ENCODE measurements at places on chromosomes 13 and 19.

DNA sequence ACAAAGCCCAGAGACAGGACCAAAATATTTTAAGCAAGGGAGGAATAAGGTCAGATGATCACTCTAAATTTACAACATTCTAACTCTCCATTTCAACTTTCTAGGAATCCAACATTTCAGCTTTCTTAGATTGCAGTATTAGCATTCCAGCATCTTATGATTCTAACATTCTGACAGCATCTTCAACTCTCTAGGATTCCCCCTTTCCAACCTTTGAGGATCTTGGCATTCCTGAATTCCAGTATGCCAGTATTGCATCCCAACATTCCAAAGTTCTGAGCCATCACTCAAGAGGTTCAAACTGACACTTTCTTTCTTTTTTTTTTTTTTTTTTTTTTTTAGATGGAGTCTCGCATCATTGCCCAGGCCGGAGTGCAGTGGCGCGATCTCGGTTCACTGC lies 13.8 kb downstream of the TGFB1 start:
- no peak for DNase-seq

- DNase-seq, result no peak
These were observed 15.4 kb downstream of the UBXN6 start for GRCh38 chr19:4441994-4442818.

DNA sequence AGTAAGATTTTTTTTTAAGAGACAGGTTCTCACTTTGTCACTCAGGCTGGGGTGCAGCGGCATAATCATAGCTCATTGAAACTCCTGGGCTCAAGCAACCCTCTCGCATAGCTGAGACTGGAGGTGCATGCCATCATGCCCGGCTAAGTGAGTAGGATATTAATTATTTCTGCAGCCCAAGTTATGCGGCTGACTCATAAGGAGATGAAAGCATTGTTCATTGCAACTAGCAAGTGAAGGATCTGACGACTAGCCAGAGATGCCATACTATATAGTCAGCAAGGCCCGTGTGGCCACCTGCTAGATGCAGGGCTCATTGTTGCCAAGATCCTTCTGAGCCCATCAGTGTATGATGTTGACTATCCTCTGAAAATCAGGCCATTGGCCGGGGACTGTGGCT lies 45.2 kb downstream of the ABCC4 start:
- no peak for DNase-seq

GRCh38 chr19:48969276-48970138 lies 4.4 kb downstream of the FTL start:
- DNase-seq, result no peak

GRCh38 chr19:41671486-41671885 lies 16.6 kb downstream of the CEACAM7 start:
- no peak for DNase-seq

DNA sequence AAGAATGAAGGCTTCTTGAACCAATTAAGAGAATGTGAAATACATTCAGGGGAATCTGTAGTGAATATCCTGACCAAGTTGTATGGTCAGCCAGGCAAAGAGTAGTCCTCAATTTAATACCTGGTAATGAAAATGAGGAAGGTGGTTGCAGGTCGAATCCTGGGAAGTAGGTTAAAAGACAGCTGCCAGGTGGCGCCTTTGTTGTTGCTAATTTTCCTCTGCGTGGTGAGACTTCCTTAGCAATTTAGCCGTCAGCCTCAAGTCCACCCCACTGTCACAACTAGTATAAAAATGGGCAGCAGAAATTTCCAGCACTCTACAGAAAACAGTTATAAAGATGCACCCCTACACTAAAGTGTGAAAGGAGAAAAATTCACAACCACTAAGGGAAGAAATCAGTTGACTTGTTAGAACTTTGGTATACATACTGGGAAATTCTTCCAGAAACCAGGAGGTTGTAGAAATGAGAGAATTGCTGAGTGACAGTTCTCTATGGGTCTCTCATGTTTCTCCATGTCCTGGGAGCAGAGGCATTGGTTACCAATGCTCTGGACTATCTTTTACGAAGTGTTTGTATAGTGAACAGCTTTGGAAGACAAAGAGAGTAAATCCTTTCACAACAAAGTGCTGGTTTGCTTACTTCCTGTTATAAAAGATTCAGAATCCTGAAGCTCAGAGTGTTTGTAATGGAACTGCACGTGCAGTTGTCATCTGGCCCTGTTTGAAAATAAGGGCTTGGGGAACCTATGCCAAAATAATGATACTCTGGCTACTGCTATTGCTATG lies 235.9 kb downstream of the NHLRC3 start:
- DNase-seq, result no peak

GRCh38 chr19:39304701-39305571 lies 8.7 kb downstream of the IFNL1 start:
- no peak for DNase-seq

- DNase-seq, result no peak
These were observed 4.9 kb downstream of the REX1BD start for GRCh38 chr19:18593367-18594095.

DNA sequence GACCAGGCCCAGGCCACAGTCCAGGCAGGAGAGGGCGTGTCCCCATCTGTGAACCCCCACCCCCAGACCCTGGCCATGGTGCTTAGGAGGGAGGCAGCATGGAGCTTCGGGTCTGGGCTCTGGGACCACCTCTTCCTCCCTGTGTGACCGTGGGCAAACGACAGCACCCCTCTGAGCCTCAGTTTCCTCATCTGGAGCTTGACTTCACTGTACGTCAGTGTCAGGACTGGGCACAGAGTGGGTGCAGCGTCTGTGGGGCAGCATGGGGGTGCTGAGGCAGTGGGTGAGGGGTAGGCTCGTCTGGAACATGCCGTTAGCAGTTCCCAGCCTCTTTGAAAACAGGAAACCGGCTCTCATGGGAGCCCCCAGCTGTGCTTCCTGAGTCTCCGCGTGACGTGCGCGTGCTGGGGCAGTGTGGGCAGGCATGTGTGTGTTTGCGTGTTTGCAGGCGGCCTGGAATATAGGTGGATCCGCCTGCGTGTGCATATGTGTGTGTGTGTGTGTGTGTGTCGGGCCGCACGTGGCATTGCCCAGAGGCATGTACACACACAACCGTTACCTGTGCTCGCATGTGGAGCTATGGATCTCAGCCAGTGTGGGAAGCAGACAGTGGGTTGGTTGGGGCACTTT lies 15.8 kb downstream of the ARRDC2 start:
- DNase-seq, result peak; percentile 77

DNA sequence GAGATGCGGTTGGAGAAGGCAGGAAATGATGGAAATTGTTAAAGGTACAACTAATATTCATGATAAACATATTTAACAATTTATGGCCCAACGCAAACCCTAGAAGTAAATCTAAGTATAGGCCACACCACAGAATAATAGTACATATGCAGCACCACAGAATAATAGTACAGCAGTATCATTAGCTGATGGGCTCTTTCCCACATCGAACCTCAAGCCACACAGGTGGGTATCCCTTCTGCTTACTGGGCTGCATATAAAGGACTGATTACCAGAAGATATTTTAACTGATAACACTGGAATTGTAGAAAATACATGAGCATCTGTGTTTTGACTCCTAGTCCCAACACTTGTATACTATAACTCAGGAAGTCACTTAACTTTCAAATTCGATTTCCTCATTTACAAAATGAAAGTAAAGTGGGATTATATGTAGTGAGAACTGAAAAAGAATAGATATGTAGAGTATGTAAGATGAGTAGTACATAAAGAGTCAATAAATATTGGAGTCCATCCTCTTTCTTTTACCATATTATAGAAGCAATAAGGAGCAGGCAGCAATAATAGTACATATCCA lies 91.5 kb downstream of the TSC22D1 start:
- DNase-seq, result no peak

DNA sequence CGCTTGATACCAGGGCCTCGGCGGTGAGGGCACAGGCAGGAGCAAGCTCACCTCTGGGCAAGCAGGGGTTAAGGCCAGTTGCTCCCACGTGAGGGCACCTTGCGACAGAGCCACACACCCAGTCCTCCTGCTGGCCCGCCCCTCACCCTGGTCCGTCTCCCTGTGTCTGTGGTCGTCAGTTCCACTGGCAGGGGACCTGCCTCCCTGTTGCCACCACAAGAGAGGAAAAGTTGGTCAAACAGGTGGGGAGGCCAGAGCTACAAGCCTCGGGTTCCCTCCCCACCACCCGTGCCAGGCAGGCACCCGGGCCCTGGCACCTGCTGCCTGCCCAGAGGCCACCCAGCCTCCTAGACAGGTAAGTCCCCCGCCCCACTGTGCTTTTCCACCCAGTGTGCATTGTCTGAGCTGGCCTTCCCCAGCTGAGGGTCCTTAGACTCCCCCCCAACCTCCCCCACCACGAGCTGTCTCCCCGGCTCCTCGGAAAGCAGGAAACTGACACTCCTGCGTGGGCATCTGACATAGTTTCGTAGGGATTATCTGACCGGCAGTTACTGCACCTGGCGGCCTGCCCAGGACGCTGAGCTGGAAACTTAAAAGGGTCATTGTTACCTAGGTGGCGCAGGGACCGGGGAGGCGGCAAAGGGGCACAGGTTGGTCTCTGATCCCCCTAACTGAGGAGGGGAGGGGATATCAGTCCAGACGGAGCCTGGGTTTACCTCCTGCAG lies at the start of gene TJP3:
TJP3 (plus strand) TSS at position 178 of the 725 bp plus-strand sequence. CDS start 20,049 bp downstream, outside the sequence.
- DNase-seq, result no peak

- DNase-seq, result no peak
These were observed 290.4 kb downstream of the TEX29 start for GRCh38 chr13:111610879-111611278.

- no peak for DNase-seq
These were observed 8.1 kb downstream of the PRPF31 start for GRCh38 chr19:54123682-54124081.

GRCh38 chr13:79692846-79693245 lies 211.9 kb downstream of the NDFIP2 start:
- DNase-seq, result no peak

DNA sequence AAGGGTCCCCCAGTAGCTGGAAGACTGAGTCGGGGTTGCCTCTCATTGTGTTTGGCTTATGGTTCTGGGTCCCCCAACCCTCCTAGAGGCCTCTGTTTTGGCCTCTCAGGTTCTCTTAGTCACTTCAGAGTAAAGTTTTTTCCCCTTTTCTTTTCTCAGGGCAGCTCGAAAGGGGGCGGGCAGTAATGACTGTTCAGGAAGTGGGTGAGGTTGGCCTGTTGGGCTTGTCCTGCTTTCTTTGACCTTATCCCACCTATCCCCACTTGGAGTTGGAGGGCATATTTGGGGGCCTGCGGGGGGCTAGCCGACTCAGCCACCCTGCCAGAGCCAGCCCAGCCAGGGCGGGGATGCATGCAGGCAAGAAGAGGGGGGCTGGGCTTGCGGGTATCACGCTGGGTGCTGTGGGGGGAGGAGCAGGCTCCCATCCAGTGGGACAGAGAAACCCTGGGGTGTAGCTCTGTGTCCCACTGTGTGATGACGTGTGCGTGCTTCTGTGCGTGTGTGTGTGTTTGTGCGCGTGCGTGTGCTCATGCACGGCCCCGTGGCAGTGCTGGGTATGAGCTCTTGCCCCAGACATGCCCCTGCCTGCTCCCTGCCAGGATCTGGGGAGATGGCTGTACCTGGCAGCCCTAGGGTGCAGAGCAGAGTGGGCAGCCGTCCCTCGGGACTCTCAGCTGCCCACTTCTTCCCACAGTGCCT lies 1.4 kb downstream of the CIC start:
- peak; percentile 88 for DNase-seq

DNA sequence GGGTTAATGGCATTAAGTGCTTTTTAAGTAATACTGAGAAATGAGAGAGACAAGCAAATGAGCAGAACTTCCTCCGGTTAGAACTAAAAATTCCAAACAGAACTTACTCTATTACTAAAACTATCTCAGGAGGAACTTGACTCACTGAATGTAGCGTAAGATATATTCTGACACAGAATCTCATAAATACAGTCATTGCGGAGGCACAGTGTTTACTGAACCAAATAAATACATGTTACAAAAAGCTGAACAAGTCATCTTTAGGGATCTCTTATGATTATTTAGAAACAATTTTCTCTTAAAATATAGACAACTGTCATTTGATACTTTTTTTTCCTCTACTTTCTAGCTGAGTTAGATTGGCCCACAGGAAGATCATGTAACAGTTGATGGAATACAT lies 283.1 kb downstream of the KLF12 start:
- DNase-seq, result no peak

DNA sequence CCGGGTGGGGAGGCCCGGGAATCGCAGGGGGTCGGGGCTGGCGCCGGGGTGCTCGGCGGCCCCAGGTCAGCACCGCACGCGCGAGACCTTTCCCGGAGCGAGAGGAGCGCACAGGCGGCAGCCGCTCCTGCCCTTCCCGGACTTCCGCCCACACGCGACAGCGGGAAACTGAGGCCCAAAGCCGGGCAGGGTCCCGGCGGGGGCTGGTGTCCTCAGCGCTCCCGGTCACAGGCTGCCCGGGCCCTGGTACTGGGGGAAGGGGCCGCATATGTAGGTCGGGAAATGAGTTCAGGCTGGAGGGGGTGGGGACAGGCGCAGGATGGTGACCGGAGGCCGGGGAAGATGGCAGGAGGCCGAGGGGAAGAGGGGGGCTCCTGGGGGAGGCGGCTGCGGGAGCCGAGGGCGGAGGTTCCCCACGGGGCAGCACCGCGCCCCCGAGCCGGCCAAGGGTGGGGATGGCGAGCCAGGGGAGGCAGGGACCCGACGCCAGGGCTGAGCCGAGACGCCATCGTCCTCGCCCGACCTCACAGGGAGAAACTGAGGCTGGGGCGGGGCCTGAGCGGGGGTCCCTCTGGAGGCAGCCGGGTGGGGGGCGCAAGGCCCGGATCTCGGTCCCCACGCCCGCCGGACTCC lies 662 bp downstream of the CBARP start:
- no peak for DNase-seq

GRCh38 chr19:4369109-4369887 lies 25.9 kb downstream of the MPND start:
- DNase-seq, result peak; percentile 86

- DNase-seq, result no peak
These were observed 50.4 kb upstream of the ARHGEF7 start for GRCh38 chr13:111064661-111065060.

GRCh38 chr19:2469102-2469914 lies 6.6 kb upstream of the GADD45B start:
- no peak for DNase-seq

DNA sequence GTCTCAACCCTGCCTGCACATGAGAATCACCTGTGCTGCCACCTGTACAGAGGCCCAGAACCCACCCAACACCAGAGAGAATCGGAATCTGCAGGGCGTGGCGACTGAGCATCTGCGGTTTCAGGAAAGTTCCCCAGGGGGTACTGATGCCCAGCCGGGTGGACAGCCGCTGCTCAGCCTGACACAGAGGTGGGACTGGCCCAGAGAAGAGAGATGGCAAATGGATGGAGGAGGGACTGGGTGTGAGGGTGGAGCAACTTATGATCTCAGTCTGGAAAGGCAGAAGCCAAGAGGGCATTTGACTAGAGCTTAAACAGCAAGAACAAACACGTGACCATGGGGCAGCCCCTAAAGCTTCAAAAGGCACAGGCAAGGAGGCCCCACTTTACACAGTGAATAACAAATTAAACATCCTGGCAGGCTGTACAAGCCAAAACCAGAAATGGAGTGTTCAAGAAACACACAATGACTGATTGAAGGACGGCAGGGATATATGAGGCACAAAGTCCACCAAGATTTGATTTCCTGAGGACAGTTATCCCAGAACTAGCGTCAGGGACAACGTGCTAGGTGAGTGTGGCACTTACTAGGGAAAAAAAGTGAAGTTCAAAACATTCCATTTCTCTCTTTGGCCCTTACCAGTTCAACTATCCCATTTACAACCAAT lies 3.1 kb downstream of the RANBP3 start:
- DNase-seq, result peak; percentile 51
